ENCODE measurements at places on chromosomes 13 and 19.

DNA sequence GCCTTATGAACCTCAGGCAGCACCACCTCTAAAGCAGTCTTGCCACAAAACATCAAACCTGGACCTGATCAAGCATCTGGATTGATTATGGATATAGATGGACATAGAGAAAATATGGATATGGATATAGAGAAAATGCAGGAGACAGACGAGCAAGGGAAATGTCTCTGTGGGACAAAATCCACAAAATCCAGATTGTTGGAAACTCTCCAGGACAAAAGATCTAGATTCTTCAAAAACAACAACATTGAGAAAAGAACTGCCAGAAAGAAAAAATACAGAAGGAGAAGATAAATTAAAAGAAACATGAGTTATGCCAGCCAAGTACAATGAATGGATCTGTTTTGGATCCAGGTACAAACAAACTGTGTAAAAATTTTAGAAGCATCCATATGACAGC, 1176.5 kb downstream of the UQCRFS1 start:
- no peak for DNase-seq

GRCh38 chr19:6412447-6413091, 12.0 kb downstream of the KHSRP start:
- no peak for DNase-seq

DNA sequence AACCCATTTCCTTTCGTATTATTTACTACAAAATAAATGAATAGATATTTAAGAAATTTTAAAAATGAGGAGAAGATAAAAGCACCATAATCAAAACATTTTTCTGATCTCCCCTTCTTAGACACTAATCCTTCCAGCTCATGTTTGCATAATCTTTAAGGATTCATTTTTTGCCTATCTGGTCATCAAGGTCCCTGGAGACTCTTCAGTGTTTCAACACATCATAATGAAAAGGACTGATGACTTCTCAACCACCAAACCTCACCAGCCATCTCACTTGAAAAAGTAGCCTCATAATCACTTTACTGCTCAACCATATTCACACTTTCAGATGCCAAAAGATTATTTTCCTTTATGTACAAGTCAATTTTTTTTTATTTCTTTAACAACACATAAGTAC, 80.1 kb downstream of the DCLK1 start:
- no peak for DNase-seq

GRCh38 chr13:38702669-38703068, 15.8 kb downstream of the FREM2 start:
- no peak for DNase-seq

DNA sequence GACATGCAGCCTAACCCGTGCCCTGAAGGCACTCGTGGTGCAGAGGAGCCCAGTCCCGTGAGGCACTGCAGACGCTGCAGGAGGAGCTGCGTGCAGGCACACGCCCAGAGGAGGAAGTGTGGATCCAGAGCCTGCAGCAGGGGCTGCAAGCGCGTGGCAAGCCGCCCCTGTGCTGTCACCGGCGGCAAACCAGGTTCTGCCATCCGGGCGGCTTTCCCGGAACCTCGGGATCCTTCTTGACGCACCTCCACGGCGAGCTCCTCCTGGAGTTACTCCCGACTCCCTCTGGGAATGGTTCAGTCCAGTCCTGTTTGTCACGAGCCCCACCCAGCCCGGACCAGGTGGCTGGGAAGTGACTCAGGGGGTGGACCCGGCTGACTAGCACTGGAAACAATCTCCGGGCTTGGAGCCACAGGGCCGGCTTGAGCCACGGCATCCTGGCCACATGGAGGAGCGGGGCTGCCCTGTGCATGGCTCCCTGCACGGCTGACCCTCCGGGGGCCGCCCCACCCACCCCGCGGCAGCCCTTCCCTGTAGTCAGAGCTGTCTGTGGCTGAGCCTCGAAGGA, 10.2 kb downstream of the DPP9 start:
- no peak for DNase-seq

DNA sequence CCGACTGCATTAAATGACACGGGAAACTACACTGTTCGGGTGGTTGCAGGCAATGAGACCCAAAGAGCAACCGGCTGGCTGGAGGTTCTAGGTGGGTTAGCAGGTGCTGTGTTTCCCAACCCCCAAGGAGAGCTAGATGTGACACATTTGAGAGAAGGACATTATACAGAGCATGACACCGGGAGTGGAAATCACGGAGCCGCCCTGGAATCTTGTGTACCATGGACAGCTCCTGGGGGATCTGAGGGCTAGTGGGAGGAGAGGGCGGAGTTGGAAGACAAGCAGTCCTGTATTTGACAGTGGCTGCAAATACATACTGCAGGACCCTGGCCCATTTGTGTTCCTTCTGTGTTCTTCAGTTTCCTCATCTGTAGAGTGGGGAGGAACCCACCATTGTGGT, 2.3 kb downstream of the CEACAM18 start:
- no peak for DNase-seq
